ENCODE measurements at places on chromosomes 12 and 14.
A peak's percentile ranks its signal among the peaks of the same experiment; 100 is the strongest.

GRCh38 chr14:96037891-96038557, 1.1 kb upstream of the C14orf132 start:
- DNase-seq, result no peak

- no peak for DNase-seq
Measured at GRCh38 chr14:54202288-54202687, 194.5 kb upstream of the CDKN3 start.

GRCh38 chr12:120242971-120243699, 22.4 kb downstream of the PXN start:
- DNase-seq, result no peak

GRCh38 chr12:102167821-102168604, 29.6 kb downstream of the PMCH start:
- peak; percentile 12 for DNase-seq

DNA sequence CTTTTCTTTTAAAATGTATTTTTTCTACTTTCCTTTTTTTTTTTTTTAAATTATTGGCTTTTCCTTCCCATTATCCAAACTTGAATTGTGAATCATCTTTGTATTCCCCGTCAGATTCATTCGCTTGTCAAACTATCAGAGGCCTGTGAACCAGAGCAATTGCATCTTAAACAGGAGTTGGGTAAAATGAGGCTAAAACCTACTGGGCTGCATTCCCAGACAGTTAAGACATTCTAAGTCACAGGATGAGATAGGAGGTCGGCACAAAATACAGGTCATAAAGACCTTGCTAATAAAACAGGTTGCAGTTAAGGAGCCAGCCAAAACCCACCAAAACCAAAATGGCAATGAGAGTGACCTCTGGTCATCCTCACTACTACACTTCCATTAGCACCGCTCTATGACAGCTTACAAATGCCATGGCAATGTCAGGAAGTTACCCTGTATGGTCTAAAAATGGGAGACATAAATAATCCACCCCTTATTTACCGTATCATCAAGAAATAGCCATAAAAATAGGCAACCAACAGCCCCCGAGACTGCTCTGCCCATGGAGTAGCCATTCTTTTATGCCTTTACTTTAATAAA, 19.9 kb downstream of the FUT8 start:
- DNase-seq, result no peak

DNA sequence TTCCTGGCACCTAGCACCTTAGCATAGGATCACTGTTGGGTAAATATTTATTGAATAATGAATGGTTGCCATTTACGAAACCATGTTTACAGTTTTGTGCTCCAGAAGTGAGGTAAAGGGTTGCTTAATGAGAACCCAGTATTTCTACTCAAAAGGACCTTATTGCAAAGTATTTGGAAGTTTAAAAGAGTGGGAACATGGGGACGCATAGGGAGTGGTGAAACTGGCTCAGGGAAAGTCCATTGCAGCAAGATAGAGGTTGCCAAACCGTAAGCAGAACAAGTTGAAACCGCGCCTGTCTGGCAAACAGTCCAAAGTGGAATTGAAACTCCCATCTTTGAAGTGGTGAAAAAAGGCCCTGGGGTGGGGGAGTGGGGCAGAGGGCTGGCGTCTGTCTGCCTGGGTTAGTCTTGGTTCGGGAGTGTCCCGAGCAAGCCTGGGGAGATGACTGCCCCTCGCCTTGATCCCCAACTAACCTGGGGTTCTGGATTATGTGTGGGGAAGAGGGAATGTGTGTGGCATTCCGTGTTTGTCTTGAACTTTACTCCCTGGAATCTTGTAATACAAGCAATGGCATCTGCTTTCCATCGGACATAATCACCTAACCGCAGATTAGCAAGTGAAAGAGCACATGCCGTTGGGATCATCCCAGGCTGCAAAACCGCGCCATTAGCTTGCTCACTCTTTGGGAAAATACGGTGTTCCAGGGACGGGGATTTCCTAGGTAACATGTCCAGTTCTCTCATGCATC, 7.2 kb downstream of the ALDH2 start:
- DNase-seq, result peak; percentile 61

DNA sequence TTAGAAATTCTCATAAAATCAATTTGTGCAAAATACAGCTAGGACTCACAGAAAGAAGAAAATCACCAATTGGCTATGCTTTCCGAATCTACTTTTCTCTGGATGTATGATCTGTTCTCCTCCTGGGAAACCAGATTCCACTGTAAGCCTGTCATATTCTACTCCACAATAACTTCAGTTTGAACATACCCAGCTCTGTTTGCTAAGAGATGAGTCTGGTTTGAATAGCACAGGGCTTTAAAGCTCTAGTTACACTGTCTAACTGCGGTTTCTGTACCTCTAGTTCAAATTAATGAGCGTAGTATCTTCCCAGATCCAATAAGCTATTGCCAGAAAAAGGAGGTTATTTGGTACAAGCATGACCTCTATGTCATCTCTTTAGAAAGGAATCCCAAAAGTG, 270.1 kb downstream of the DAD1 start:
- DNase-seq, result no peak

GRCh38 chr12:127355061-127355841, 911.7 kb upstream of the TMEM132C start:
- no peak for DNase-seq

DNA sequence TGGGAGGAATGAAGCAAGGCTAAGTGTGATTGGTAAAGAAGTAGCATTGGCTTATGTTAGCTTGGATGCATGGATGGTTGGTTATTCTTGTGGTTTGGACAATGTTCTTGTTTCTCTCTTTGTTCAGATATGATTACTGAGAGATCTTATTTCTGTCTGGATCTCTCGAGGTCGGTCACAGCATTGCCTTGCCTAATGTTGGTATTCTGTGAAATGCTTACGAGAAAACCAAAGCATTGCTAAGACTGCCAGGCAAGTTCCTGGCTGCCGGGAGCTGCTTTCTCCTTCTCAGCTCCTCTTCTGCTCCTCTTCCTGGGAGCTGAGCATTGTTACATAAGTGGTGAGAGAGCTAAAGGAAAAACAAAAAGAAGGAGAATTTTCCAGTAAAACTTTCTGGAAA, 7.4 kb upstream of the RND1 start:
- no peak for DNase-seq

- no peak for DNase-seq
Measured at GRCh38 chr12:55659486-55660385, 23.0 kb downstream of the OR10P1 start.

GRCh38 chr12:82383930-82384552, 25.7 kb downstream of the METTL25 start:
- no peak for DNase-seq

DNA sequence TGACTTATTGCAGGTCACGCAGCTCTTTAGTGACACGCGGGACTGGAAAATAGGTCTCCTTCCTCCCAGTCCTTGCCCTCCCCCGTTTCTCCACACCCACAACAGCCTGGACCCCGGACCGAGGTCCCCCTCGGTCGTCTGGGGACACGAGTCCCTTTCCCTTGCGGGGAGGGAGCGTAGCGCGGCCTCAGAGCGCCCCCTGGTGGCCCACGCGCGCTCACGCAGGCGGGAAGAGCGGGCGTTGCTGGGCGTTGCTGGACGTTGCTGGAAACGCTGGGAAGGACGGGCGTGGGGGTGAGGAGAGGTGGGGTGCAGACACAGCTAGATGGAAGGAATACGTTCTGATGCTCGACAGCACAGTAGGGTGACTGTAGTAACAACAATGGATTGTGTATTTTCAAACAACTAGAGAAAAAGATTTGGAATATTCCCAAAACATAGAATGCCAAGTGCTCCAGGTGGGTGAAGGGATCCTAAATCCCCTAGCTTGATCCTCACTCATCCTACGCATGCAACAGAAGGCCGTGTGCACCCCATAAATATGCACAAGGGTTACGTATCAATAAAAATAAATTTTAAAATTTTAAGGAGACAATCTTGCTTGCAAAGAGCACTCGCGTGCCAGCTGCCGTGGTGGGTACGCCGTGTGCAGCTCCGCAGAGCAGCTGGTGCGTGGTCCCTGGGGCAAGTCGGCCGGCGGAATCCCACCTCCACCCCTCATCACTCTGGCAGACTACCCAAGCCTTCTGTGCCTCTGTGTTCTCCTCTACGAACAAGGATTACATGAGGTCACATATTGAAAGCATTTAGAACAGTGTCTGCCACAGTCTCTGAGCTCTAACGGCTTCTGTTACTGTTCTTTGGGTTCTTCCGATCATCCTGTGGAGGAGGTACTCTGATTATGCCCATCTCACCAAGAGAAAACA, 87.4 kb downstream of the B4GALNT3 start:
- DNase-seq, result peak; percentile 91

- no peak for DNase-seq
Measured at GRCh38 chr12:115426732-115427131, 742.8 kb upstream of the TBX3 start.

DNA sequence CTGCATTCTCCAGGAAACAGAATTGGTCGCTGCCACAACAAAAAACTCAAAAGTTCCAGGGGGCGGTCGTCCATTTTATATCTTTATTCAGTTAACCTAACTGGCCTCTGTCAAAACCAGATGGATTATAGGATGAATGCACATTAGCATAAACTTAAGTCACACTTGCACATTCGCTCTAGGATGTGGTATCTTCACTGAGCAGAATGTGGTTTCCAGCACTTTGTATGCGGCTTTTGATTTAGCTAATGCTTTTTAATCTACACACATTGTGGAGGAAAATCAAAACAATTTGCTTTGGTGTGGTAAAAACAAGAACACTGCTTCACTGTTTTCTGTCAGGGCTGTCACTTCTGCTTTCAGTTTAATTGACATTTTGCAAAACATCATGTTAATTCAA, 4.5 kb downstream of the TAS2R50 start:
- peak; percentile 4 for DNase-seq

DNA sequence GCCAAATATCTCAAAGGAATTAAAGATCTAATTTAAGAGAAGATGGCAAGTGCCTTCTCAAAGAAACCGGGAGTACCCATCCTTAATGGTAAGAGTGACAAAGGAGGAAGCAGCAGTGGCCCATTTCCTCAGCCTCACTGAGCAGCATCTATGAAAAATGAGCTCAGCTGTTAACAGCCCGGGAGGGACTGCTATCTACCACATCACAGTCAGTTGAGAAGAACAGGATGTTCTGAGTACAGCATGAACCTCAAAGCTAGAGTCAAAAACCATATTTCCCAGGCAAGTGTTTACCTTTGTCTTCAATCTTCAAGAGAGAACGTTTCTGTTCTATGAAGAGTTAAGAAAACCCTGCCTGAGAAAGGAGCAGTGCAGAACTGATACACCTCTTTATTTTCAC, 115.0 kb downstream of the BTG1 start:
- DNase-seq, result peak; percentile 38

- no peak for DNase-seq
Measured at GRCh38 chr12:100497105-100497795, 23.6 kb downstream of the NR1H4 start.

DNA sequence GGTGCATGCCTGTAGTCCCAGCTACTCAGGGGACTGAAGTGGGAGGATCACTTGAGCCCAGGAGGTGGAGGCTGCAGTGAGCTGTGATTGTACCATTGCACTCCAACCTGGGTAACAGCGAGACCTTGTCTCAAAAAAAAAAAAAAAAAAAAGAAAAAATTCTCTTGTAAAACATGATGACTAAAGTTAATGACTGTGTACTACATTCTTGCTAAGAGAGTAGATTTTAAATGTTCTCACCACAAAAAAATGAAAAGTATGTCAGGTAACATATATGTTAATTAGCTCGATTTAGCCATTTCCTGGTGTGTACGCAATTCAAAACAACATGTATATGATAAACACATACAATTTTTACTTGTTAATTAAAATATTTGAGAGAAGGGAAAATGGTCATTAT, 480.7 kb upstream of the RGS6 start:
- DNase-seq, result no peak

DNA sequence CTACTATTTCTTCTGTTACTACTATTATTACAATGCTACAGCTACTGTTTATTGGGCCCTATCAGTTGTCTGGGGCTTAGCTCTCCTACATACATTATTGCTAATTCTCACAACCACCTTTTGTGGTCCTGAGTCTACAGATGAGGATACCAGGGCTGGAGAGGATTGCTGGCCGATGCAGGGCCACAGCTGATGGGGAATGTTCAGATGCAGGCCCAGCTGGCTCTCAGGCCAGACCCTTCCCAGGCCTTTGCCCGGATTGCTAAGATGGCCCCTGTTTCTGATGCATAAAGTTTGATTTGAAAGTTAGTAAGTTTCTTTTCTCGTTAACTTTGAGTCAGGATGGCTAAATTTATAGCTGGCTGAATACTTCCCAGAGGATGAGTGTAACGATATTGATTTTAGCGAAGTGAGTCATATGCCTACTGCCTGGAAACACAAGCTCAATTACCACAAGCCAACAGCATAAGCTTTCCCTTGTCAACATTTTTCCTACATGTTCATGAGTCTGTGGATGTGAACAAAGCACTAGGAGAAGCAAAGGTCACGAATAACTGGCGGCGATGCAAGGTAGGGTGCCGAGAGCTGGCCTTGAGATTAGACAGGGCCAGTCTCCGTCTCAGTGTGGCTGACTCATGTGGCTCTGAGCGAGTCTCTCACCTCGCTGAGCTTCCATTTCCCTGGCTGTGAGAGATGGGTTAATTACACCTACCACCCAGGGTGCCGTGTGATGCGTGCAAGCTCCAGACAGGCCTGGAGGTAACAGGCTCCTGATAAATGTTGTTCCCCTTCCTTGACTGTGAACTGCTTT, 111.0 kb downstream of the BEGAIN start:
- DNase-seq, result no peak

GRCh38 chr12:64088431-64089349, 133.4 kb downstream of the KICS2 start:
- DNase-seq, result no peak

DNA sequence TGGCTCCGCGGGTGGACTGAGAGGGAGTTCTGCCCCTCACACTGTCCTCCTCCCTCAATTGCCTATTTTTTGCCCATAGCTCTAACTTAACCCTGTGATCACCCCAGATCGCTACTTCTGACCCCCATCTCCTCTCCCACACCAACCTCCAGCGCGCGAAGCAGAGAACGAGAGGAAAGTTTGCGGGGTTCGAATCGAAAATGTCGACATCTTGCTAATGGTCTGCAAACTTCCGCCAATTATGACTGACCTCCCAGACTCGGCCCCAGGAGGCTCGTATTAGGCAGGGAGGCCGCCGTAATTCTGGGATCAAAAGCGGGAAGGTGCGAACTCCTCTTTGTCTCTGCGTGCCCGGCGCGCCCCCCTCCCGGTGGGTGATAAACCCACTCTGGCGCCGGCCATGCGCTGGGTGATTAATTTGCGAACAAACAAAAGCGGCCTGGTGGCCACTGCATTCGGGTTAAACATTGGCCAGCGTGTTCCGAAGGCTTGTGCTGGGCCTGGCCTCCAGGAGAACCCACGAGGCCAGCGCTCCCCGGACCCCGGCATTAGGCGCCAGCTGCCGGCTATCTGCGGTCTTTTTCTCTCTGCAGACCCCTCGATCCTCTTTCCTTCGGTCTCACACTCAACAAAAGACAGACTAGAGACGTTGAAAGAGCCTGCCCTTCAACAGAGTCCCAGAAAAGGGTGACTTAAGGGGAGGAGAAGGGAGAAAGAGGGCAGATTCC, 3.0 kb upstream of the TBX3 start:
- DNase-seq, result no peak

Measured in GM20000 (cell line).